ENCODE measurements at places on chromosomes 13 and 19.

GRCh38 chr19:5738423-5738822, 18.0 kb downstream of the CATSPERD start:
- DNase-seq, result no peak

DNA sequence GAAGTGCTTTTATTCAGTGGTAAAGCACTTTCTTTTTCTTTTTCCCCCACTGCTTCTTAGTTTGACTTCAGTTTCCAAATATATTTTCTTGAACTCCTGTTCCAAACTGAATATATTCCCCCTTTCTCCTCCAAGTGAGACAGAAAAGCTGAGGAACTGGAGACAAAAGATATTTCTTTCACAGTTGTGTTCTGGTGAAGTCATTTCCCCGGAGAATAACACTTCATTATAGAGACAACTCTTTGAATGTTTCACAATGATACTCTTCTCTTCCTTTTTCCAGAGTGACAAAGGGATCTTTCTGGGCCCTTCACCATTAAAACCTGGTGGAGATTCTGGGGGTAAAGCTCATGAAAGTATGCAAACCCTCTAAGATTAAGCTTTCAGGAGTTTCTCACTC, 860.8 kb upstream of the SLITRK5 start:
- no peak for DNase-seq

DNA sequence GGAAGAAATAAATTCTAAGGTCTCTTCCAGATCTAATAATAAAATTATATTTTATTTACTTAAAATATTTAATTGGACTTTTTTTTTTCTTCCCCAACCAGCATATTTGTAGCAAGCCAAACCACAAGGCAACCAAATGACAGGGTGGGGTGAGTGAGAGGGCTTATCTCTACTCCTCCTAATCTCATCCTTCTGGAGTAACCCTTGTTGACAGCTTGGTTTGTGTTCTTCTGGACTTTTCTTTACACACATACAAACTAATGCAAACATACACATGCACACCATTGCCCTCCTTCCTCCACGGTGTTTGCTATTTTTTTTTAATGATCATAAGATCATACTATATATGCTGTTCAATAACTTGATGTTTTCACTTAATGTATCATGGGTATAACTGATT, 383.1 kb downstream of the DLEU7 start:
- no peak for DNase-seq

GRCh38 chr13:45194081-45194939, 6.5 kb downstream of the KCTD4 start:
- no peak for DNase-seq

GRCh38 chr13:70502944-70503343, 394.7 kb upstream of the KLHL1 start:
- DNase-seq, result no peak

- DNase-seq, result no peak
Observed at GRCh38 chr13:97515643-97516042, 81.7 kb downstream of the RAP2A start.

- DNase-seq, result no peak
Observed at GRCh38 chr13:95593462-95593861, 40.9 kb downstream of the CLDN10 start.

DNA sequence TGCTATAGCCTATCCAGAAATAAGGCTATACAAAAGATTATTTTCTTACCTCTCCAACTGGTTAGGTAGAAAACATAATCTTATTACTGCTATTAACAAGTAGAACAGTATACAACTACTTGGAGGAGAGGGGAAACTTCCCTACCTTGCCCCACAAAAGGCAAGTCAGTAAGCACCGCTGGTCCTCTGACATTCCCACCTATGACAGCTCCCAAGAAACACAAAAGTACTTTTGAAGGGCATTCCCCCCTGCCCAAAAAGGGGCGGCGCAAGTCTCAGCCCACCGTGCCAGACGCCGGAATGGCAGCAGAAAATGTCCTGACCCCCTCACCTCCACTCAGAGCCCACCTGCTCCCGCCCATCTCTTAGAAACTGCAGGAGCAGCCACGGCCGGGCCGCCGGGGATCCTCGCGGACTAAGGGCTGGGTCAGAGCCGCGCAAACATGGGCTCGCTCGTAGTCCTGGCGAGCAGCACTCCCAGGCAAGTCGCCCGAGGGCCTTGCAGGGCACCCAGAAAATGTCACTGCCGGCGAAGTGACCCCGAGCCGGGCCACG, 437 bp downstream of the SUCLA2 start:
- DNase-seq, result no peak
